HepG2 (cell line): ENCODE measurements at places on chromosomes 1 and 21. TPM values are rescaled to one million over a fixed set of nuclear protein-coding genes. Genes with fewer than 3 reads are reported as not detected.

DNA sequence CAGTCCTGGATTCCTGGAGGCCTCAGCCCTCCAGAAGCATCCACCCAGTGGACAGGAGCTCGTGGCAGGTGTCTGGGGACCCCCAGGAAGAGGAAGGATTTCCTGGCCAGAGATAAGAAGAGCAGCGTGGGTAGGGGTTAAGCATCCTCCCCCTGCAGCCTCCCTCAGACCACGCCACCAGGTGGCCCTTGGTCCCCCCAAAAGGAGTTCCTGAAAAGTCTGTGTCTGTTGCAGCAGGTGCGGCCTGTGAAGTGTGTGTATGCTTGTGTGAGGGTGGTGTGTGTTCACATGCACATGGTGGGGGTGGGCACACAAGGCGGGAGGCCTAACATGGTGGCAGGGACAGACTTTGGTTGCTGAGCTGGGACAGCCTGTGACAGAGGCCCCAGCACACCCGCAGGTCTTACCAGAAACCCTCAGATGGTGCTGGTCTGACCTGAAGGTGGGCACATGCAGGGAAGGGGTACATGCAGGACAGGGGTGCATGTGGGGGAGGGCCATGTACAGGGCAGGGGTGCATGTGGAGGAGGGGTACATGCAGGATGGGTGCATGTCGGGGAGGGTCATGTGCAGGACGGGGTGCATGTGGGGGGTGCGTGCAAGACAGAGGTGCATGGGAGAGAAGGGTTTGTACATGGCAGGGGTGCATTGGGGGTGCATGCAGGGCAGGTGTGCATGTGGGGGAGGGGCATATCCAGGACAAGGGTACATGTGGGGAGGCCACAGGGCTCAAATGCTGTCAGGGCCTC is 18.2 kb upstream of the RUNX3 start:
- H3K4me3 ChIP-seq: no peak overlapping the region
- no peaks in the 10 kb centered on the region for H3K36me3 ChIP-seq
- H3K27me3 ChIP-seq: peaks cover 3% of the 10 kb centered on the region; the same call in 1 of the 2 replicates
- peaks cover 55% of the 10 kb centered on the region for H3K4me1 ChIP-seq
- no peak for DNase-seq

GRCh38 chr1:94552071-94552586 is 10.6 kb upstream of the F3 start:
- peaks cover 6% of the 10 kb centered on the region; the same call in 1 of the 3 replicates for H3K27me3 ChIP-seq
- no peaks in the 10 kb centered on the region for H3K36me3 ChIP-seq
- H3K27ac ChIP-seq: no peak overlapping the region

DNA sequence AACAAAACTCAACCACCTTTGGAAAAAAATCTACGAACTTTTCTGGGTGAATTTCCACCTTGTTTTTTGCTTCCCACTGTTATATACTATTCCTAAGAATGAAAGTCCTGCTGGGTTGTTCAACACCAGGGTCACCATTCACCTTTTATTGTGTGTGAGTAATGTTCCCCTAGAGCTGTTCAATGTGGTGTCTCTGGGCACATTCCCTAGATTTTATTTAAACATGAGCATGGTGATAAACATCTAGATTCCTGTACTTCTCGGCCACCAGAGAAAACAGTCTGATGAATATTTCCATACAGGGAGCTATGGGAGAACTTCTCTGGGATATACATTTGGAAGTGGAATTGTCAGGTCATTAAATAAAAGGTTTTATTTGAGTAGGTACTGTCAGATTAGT is 13.0 kb downstream of the FMN2 start:
- peaks cover 2% of the 10 kb centered on the region; the same call in 1 of the 3 replicates for H3K27me3 ChIP-seq
- no peak for DNase-seq
- H3K36me3 ChIP-seq: no peaks in the 10 kb centered on the region

DNA sequence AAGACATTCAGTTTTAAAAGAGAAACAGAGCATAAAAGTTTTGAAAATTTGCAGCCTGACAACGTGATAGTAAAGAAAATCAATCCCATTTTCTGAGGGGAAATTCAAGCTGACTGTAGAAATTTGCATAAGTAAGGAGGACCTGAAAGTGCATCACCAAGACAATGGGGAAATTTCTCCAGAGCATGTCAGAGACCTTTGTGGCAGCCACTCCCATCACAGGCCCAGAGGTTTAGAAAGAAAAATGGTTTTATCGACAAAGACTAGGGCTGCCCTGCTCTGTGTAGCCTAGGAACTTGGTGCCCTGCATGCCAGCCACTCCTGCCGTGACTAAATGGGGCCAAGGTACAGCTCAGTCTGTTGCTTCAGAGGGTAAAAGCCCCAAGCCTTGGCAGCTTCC is 1640.2 kb upstream of the PRMT6 start:
- no peak overlapping the region for H3K27ac ChIP-seq
- no peak for DNase-seq
- no peak overlapping the region for H3K4me3 ChIP-seq
- H3K27me3 ChIP-seq: no peaks in the 10 kb centered on the region

DNA sequence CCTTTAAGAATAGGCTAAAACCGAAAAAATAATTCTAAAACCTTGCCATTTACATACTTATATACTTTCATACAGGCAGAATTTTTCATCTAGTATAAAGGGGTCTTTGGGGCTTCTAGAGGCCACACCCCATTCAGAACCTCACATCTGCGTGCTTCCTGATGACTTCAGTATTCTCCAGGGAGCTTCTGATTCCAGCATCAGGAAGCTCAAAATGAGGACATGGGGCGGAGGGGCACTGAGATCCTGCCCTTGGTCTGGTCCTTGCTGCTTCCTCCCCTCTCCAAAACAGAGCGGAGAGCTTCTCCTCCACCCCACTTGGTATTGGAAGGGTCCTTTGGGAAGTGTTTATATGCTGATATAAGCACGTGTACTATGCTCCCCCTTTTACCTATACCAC is 13.8 kb downstream of the PAX7 start:
- H3K4me3 ChIP-seq: no peak overlapping the region
- no peaks in the 10 kb centered on the region for H3K36me3 ChIP-seq
- peaks cover 49% of the 10 kb centered on the region for H3K4me1 ChIP-seq
- DNase-seq: no peak
- no peak overlapping the region for H3K27ac ChIP-seq

- H3K4me1 ChIP-seq: peaks cover 51% of the 10 kb centered on the region
- H3K27me3 ChIP-seq: no peaks in the 10 kb centered on the region
- H3K36me3 ChIP-seq: no peaks in the 10 kb centered on the region; the same call in 2 of the 3 replicates
- no peak for DNase-seq
- peak overlapping the region; percentile 67 for H3K27ac ChIP-seq
Measured at GRCh38 chr1:6785728-6786505, 663 bp downstream of the CAMTA1 start.

PGLYRP3 gene
- not detected in 2 replicates for polyA plus RNA-seq

METTL13 gene
- polyA plus RNA-seq: 18.6 and 20.5 TPM in 2 replicates

ZBTB8B gene
- under 0.01 TPM in 1 of 2 replicates, not detected in the other for polyA plus RNA-seq
